ENCODE measurements at places on chromosomes 7 and 10.

- DNase-seq = no peak
Observed at GRCh38 chr7:2864204-2864985, 20.3 kb upstream of the GNA12 start.

- DNase-seq = no peak
Observed at GRCh38 chr7:101832685-101833375, 15.4 kb downstream of the CUX1 start.

DNA sequence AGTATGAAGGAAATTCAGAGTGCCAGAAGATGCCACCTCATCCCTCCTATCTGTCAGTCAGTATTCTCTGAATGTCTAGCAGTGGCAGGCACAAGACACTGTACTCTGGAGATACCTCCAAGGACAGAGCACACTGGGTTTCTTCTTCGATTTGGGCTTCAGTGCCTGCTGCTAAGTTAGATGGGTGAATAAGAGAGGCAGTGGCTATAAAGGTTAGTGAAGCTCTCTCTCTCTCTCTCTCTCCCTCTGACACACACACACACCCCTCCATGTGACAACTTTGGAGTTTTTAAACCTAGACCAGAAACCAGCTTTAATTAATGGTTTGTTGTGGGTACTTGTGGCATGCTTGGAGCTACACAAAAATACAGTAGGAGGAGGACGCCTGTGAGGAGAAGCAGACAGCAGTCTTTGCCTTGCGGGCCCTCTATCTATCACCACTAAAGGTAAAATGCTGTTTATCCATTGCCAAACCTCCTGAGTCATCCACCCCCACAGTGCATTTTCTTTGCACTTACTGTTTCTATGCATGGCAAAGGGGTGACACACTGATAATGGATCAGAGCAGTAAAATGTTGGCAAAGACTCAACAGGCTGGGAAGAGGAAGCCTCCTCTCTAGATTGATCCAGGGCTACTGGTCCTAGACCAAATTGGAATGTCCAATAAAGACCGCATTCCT is 102.5 kb downstream of the TRIL start:
- DNase-seq = peak; percentile 87

DNA sequence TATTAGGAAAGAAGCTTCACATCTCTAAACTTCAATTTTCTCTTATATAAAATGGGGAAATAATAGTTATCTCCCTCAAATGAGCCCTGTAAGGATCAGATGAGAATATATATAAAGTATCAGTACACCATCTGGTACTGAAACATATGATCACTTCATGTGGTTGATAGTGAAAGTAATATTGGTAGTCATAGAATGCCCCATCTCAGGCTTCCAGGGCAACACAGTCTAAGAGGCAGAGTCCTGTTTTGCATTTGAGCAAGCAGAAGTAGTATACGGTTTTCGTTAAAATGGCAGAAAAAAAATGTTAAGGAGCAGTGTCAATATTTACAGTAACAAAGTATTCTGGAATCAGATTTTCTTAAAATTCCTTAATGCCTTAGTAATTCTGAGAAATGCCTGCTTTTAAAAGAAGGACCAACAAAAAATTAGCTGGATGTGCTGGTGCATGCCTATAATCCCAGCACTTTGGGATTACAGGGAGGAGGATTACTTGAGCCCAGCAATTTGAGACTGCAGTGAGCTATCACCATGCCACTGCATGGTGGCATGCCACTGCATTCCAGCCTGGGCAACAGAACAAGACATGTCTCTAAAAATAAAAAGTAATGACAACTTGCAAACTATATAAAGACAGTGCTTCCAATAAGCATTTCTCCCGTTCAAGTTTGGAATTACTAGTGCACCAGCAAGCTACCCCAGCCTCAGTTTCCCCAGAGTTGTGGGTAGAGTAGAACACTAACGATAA is 19.8 kb downstream of the KBTBD2 start:
- no peak for DNase-seq

GRCh38 chr7:80140388-80140787 is 5.8 kb downstream of the GNAI1 start:
- DNase-seq = no peak

DNA sequence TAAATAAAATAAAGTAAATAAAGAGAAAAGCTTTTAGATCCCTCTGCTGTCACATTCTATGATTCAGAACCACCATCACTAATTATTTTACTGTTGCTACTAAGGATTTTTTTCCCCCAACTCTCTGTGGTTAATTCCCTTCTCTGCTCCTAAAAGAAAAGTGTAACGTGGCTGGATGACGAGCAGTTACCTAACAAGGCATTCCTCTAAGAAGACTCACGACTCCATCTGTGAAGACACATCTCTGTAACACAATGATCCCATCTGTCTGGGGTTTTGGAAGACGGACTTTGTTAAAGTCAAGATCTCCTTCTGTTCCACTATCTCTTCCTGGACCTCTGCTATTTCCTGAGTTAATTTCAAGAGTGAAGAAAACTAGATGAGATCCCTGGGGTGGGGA is 179.9 kb downstream of the SFMBT2 start:
- DNase-seq = no peak

- DNase-seq = no peak
Observed at GRCh38 chr10:118865998-118866693, 111.4 kb upstream of the CACUL1 start.

- DNase-seq = no peak
Observed at GRCh38 chr10:62972103-62972502, 155.9 kb upstream of the EGR2 start.

- DNase-seq = no peak
Observed at GRCh38 chr7:150631866-150632864, at the start of gene GIMAP6. Gene GIMAP6 (minus strand): TSS chr7:150632385. CDS start chr7:150630142, 2,243 bp downstream.

DNA sequence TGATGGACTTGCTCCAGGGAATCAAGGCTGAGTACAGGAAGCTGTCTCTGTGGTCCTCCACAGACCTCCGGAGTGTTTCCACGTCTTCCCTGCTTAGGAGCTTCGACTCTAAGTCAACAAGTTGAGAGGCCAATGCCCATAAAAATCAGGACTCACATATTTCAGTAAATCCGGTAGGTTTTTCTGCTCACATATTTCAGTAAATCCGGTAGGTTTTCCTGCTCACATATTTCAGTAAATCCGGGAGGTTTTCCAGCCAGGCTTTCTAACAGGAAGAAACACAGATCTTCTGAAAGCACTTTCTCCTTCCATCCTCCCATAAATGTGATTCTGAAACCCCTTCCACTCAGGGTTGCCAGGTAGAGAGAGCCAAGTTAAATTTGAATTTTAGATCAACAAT is 340.1 kb upstream of the SHH start:
- no peak for DNase-seq

GRCh38 chr10:74643596-74643975 is 182.8 kb upstream of the KAT6B start:
- no peak for DNase-seq

- DNase-seq = no peak
Observed at GRCh38 chr7:138002828-138003189, 923 bp upstream of the CREB3L2 start.

DNA sequence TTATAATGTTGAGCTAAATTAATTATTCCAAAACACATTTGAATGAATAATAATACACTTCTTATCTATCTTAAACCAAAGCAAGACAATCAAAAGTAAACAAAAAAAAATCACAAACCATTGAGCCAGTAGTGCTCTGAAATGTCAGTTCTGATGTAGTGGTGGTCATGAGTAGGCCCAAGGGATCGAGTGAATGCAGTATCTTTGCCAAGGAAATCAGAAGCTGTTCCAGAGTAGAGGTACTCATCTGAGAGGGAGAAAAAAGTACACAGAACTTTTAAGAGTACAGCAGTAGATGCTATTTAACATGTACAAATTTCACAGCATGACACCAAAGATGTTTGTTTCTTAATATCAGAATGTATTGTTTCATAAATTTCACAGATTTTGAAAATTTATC is 121.5 kb downstream of the SEMA3D start:
- DNase-seq = no peak

GRCh38 chr10:77011874-77012811 is 625.5 kb downstream of the KCNMA1 start:
- no peak for DNase-seq

- no peak for DNase-seq
Observed at GRCh38 chr10:27252267-27253000, 11.8 kb upstream of the ACBD5 start.

GRCh38 chr10:5788969-5789368 is 24.3 kb downstream of the GDI2 start:
- DNase-seq = no peak

DNA sequence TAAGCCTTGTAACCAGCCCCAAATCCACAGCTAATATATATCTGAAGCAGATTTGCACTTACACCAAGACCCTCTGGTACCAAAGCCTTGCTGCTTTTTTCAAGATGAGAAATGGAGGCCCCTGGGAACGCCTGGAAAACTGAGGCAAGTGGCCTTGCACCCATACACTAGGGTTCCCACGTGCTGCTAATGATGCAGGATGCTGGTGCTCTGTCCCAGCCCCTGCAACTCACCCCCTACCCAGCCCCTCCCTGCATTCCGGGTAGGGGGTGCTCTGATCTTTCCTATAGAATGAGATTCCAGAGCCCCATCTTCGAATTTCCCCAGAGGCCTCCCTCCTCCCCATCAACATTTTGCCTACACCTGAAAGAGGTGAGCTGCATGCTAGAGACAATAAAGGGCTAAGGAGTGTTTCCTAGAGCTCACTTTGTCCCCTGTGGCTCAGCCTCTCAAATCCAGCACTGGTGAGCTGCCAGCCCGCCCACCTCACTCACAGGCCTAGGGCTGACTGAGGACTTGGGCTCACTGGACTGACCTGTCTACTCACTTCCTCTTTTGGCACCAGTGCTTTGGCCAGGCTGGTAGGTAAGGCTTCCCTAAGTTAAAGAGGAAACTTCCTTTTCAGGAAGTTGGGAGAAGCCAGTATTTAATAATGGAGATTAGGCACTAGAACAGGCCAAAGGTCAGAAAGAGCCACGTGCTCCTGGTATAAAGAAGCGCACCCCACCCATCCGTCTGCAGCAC is 9.8 kb downstream of the RBP4 start:
- no peak for DNase-seq

- peak; percentile 39 for DNase-seq
Observed at GRCh38 chr7:144437370-144438191, 34.1 kb upstream of the NOBOX start.

DNA sequence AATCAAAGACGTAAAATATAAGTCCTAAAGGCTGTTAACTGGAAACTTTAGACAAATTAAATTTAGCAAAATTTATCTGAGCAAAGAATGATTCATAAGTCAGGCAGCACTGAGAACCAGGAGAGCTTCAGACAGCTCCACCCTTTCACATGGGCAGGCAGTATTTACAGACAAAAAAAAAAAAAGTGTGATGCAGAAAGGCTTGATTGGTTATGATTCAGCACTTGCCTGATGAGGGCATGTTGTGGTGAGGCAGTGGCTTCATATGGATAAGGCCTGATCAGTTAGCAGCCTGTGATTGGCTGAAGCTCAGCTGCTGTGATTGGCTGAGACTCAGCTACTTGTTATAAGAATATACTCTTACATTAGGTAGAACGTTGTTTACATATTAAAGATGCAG is 495.4 kb upstream of the POM121L12 start:
- DNase-seq = no peak

- no peak for DNase-seq
Observed at GRCh38 chr10:79438021-79438698, 7.3 kb downstream of the ZCCHC24 start.

DNA sequence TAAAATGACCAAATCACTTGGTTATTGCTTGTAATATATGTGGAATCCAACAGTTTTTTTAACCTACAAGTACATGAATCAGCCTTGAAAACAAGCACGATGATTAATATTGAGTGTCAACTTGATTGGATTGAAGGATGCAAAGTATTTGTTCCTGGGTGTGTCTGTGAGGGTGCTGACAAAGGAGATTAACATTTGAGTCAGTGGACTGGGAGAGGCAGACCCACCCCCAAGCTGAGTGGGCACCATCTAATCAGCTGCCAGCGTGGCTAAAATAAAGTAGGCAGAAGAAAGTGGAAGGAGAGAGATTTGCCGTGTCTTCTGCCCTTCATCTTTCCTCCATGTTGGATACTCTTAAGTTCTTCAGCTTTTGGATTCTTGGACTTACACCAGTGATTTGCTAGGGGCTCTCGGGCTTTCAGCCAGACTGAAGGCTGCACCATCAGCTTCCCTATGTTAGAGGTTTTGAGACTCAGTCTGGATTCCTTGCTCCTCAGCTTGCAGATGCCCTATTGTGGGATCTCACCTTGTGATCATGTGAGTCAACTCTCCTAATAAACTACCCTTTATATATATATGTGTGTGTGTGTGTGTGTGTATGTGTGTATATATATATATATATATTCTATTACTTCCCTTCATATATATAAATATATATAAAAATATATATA is 118.4 kb upstream of the WDR11 start:
- no peak for DNase-seq

GRCh38 chr7:120165227-120165626 is 107.7 kb upstream of the KCND2 start:
- DNase-seq = no peak

- no peak for DNase-seq
Observed at GRCh38 chr7:69527706-69528105, 70.6 kb upstream of the AUTS2 start.

GRCh38 chr7:132930881-132931280 is 151.0 kb downstream of the CHCHD3 start:
- DNase-seq = no peak

DNA sequence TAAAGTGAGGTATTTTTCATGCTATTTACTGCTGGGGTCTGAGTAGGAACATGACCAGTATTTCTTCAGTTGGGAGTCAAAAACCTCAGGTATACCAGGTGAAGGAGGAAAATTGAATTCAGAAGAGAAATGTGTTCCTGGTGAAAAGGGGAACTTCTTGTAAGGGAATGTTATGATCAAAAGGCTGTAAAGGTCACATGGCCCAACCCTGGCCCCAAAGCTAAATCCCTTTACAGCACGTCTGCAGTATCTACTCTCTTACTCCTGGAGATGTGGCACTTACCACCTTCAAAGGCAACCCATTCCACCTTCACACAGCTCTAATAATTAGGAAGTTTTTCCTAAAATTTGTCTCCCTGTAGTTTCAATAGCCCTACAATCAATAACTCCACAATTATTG is 15.2 kb downstream of the PIK3AP1 start:
- DNase-seq = no peak

DNA sequence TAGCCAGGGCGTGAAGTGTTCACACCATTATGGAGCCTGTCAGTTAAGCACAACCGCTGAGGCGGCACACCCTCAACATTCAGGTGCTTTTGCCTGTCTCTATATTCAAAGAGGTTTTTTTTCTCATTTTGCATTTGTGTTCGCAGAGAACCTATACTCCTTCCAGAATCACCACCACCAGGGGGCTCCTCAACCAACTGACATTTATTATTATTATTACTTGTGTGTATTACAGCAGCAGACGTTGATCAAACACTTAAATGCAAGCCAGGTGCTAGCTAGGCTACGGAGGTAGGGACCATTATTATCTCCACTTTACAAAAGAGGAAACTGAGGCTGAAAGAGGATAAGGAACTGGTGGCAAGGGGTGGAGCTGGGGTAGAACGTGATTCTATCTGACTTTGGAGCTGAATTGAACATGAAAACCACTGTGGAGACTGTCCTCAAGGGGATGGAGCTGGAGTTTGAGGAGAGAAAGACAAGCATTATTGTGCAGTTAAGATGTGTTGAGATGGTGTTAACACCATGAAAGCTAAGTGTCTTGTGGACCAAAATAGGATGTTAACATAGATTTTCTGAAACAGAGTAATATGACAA is 133.8 kb upstream of the PLXNA4 start:
- DNase-seq = peak; percentile 10

- no peak for DNase-seq
Observed at GRCh38 chr7:126973066-126973465, 279.7 kb downstream of the GRM8 start.

GRCh38 chr10:52814506-52814905 is 41.9 kb upstream of the MBL2 start:
- DNase-seq = no peak

- DNase-seq = no peak
Observed at GRCh38 chr7:102429141-102429899, 4.1 kb upstream of the ORAI2 start.

GRCh38 chr7:95169678-95170077 is 154.7 kb downstream of the PON1 start:
- DNase-seq = no peak

Data from HFF-Myc (cell line).